ENCODE measurements at places on chromosomes 6 and 20. TPM values are rescaled to one million over a fixed set of nuclear protein-coding genes. Genes with fewer than 3 reads are reported as not detected.

- no peak for ATAC-seq
These were observed 58.9 kb upstream of the SRSF6 start for GRCh38 chr20:43398676-43399324.

DNA sequence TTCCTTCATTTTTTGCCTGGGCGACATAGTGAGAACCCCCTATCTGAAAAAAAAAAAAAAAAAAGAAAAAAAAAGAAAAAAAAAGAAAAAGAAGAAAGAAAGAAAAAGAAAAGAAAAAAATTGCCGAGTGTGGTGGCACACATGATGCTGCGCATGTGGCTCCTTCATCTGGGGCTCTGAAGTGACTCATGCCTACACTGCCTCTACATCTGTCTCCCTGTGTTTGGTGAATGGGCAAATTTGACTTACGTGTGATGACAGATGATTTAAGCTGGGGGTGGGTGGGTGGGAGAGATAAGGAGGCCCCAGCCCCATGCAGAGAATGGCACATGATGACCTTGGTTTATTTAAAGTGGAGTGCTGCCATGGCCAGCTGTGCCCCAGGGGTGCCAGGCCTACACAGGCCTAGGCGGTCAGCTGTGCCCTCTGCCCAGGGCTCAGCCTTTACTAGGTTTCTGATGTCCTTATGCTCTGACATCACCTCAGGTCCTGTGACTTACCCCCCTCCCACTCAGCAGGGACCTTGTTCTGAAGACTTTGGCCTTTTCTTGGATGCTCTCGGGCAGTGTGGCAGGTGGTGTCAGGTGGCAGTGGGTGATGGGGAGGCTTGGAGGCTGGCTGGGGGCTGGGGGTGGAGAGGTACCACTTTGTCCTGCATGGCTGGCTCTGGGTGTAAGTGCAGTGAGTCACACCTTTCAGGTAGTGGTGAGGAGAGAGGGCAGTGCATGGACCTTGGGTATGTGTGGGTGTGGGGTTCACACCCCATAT lies 41.1 kb downstream of the VEGFA start:
- no peak for ATAC-seq

TINAG gene
- not detected for total RNA-seq

DNA sequence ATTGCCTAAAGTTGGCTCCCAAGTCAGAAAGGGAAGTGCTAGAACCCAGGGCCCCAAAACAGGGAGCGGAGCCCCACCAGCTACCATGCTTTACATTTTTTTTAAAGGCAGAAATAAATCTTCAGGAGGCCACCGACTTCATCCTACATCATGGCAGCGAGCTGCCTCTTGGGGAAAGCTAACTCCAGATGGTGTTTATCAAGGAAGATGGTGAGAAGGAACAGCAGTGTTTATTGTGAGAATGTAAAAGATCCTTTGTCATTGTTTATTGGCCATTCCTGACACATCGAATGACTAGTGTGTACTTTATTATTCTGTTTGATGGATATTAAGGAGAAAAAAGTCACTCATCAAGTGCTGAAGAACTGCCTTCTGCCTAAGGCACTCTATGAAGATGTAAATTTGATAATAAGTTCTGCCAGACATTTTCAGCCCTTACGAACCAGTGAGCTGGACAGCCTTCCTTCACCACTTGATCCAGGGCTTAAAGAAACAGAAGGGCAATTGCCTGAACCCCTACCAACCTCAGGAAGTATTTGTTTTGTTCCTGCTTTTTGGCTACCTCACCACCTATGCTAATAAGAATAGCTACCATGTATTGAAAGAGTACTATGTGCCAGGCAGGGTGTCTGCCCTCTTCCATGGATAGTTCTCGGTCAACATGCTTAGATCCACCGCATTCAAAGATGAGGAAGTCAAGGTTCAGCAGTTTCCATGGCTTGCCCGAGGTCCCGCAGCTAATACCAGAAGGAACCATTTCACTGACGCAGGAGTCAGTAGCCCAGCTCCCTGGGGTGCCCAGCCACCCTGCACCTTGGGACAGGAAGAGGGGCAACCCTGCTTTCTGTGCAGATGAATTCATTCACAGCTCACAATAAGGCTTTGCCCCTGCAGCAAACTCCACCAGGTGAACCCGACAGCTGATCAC lies 194.7 kb upstream of the RREB1 start:
- no peak for ATAC-seq

ULBP2 gene
- 5.2 TPM for total RNA-seq

GRCh38 chr6:27825025-27825793 lies 87.0 kb downstream of the OR2B2 start:
- peak; percentile 32 for ATAC-seq

SEMG1 gene
- not detected for total RNA-seq

DNA sequence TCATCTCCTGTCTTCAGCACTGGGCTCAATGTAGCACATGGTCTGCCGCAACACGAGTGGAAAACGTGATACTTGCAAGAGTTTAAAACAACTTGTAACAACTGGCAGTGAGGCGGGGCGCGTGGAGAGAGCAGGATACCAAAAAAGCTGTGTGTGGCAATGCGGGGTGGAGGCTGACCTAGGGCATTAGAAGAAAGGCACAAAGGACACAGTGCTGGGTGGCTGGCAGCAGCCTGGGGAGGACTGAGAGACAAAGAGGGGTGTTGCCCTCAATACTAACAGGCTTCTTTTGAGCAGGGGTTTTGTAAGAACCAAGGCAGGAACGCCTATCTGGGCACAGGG lies 1.5 kb upstream of the GFOD1 start:
- peak; percentile 42 for ATAC-seq

MYH7B gene
- not detected for total RNA-seq

RIPOR2 gene
- 2.1 TPM for total RNA-seq

HLA-DOA gene
- total RNA-seq, result 1.4 TPM

DNA sequence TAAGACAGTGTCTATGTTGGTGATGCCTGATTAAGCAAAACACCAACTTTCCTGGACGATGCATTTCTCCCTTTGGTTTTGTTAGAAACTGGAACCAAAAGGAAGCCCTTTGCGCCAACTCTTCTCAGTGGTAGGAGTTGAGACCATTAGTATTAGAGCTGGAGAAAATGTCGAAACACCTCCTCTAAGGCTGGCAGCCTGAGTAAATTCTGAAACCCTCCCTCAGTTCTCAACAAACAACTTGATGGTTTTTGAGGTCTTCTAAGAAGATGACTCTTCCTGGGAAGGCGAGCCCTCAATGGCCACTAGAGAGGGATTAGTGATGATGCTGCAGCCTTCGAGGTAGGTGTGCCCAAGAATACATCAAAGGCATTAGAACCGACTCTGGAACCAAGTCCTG lies 78.4 kb upstream of the CCN6 start:
- ATAC-seq, result no peak

PLA2G7 gene
- 0.32 TPM for total RNA-seq

DNA sequence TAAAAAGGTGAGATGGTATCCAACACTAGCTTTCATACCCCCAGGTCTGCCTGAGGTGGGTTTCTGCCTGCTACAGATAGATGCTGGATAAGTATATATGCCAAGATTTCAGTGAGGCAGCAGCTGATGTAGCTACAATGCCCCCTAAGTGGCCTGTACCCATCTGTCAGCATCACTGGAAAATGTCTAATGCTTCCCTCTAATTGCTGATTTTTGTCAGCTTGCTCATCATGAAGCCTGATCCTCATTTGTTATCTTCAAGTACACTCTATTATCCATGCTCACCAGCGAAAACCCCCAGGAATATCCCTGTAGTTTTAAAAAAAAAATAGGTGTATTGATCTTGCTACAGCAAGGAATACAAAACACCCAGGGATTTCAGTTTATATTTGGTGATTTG lies 32.2 kb downstream of the OPRM1 start:
- no peak for ATAC-seq

KIF25 gene
- not detected for total RNA-seq

DNA sequence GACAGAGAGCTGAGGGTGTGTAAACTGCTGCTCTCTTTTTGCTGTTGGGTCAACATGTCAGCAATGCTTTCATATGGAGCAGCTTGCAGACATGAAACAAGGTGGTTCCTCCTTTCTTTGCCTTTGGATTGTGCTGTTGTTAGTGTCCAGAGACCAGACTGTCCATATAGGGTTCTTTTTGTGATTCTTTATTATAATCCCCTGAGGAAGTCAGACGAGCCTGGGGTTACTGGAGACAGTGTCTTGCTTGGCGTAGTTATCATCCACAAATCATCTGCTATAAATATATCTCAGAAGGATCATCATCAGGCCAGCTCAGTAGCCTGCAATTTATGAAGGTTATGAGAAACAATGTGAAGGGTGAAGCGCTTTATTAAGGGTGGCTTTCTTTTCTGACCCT lies 2.3 kb upstream of the ADGRB3 start:
- no peak for ATAC-seq

OR12D3 gene
- total RNA-seq, result not detected

DNA sequence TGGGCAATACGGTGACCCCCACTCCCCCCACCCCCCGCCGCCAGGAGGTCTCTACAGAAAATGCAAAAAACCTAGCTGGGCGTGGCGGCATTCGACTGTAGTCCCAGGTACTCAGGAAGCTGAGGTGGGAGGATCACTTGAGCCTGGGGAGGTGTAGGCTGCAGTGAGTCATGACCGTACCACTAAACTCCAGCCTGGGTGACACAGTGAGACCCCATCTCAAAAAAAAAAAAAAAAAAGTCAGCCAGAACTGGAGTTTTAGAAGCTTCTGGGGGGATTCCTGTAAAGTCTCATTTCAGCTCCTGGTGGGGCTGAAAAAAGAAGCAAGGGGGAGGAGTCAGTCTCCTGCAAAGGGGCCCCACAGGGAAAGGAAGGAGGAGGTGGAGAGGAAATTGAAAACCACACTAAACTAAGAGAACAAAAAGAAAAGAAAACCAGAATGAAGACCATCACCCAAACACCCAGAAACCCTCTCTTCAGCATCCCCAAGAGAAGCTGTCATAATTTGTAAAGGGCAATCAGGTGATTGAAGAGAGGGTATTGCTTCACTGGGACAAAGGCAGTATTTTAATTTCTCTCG lies 50.4 kb downstream of the NOL4L start:
- ATAC-seq, result no peak

DNA sequence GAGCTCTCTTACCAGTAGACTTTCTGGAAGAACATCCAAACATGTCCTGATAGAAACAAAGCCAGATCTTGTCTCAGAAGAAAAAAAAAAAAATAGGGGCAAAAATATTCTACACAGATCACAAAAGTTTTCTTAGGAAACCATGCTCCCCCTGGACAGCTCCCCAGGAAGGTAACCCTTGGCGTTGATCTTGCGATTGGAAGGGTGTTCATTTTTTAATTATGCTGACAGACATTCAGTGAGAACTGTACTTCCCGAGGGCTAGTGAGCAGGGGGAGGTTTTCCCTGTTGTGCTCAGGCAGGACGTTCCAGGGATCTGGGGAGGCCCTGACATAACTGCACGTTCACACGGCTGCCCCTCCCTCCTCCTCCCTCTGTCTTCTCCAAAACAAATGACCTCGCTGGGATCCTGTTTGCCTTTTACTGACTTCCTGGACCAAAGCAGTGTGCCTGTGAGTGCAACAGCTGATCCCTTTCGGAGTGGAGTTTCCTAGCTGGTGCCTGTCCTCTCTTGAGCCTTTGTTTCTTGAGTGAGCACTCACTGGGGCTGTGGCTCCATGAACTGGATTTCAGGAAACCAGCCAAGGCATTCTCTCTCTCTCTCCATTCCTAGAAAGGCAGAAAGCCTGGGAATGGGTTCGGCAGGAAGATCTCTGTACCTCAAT lies 46.7 kb downstream of the MARCKS start:
- ATAC-seq, result no peak

RFX6 gene
- total RNA-seq, result not detected

DNA sequence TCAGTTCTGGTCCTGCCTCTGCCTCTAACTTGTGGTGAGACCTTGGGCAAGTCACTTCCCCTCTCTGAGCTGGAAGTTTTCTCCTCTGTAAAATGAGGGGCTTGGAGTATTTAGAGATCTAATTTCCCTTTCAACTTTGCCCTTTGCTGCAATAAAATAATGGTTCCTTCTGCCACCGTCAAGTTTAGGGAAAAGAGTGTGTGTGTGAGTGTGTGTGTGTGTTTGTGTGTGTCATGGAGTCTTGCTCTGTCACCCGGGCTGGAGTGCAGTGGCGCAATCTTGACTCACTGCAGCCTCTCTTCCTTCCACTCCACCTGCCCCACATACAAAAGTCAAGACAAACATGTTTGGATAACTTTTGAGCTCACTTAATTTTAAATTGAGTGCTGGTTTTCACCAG lies 39.2 kb upstream of the PIM1 start:
- peak; percentile 78 for ATAC-seq

DNA sequence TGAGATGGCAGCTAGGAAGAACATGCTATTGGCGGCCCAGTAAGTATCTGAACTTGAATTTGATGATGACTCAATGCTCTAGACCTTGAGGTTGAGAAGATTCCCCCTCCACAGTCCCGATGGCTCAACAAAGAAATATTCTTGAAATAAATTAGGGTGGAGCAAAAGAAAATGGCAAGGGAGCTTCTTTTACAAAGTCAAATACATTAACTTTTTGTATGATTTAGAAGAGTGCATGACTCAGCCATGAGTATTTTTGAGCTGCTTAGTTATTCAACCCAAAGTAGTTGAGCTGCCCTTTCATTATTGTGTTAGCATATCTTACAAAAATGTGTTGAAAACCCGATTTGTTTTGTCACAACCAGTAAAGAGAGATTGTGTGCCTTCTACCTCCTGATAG lies 7.6 kb downstream of the TFAP2C start:
- peak; percentile 61 for ATAC-seq

GRCh38 chr6:33700391-33701050 lies 11.0 kb downstream of the UQCC2 start:
- ATAC-seq, result peak; percentile 68

DNA sequence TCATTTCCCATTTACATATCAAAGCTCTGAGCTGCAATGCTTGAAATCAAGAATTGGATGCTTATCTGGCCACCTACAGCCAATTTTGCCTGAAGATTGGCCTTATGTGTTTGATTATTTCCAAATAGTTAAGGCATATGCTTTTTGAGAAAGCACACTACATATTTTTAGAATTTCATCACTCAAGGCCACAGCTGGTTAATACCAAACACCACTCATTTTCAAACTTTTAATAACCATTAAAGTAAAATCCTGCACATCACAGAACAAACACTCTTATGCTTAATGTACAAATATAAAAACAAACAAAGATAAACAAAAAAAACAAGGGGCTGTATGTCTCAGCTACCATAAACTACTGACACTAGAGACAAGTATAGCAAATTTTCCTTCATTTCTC lies 96.9 kb upstream of the HMGCLL1 start:
- no peak for ATAC-seq

PPP1R16B gene
- total RNA-seq, result 2.3 TPM

DNA sequence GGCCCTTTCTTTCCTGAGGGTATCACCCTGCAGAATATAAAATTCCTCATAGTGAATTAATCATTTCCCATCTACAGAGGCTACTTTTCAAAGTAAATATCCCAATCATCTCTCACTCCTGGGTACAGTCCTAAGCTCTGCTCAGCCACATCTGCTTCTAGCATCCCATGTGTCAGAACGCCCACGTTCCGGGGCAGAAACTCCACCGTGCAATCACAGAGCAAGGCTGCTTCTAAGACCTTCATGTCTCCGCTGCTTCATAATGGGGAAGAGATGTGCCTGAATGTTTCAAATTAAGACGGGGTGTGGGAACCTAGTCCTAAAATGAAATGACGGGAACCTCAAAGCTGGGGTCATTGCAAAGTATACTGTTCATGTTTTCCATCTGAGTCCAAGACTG lies 208.8 kb upstream of the GMDS start:
- no peak for ATAC-seq

Measured in esophagus mucosa (tissue), 1 donor.